NK-92 treated with Interleukin-12 subunit alpha and Interleukin-12 subunit beta, amount 100 ng/mL, for 24 hours (cell line): ENCODE measurements at places on chromosomes 5 and 9.

GRCh38 chr9:91085517-91086291 is 276.0 kb downstream of the AUH start:
- no peak for DNase-seq

- DNase-seq: no peak
Measured at GRCh38 chr9:2634153-2634552, 12.6 kb downstream of the VLDLR start.

DNA sequence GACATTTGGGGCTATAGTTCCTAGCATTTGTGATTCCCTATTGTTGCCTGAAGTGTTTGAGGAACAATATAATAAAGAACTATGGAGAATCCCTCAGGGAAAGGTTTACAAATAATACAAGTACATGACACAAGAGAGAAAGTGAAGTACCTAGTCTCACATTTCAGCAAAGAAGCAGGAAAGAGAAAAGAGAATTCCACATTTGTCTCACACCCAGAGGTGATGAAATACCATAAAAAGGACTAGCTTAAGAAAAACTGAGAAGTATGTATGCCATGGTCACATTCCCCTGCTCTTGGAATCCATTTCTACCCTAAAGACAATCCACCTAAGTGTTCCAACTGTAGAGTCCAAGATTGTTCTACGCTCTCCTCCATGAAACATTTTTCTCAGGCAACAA is 79.0 kb upstream of the TARS1 start:
- no peak for DNase-seq

- no peak for DNase-seq
Measured at GRCh38 chr5:79961716-79962574, 29.1 kb downstream of the MTX3 start.

DNA sequence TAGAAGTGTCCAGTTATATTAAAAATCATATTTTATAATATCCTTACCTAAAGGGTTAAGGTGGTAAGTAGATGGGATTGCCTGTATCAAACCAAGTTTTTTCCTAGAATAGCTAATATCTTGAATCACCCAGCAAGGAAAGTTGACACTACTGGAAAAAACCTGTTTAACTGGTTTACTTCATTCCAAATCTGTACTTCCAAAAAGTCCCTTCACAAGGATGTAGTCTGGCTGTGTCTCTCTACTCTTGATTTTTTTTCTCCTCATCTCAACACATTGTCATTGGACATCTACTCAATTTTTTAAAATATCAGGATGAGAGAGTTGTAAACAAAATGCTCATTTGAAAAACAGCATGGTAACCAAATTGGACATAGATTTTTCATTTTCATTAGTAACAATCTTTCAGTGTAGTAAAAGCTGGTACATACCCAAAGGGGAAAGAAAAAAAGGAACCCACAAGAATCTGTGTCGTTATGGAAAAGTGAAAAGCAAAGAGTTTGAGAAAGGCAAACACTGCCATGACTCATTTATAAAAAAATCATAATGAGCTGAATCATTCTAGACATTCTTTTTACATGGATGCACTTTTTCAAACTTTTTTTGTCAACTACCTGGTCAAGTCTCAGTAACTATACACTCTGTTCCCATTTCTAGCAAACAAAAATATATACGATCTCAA is 173.5 kb downstream of the GLIS3 start:
- no peak for DNase-seq

DNA sequence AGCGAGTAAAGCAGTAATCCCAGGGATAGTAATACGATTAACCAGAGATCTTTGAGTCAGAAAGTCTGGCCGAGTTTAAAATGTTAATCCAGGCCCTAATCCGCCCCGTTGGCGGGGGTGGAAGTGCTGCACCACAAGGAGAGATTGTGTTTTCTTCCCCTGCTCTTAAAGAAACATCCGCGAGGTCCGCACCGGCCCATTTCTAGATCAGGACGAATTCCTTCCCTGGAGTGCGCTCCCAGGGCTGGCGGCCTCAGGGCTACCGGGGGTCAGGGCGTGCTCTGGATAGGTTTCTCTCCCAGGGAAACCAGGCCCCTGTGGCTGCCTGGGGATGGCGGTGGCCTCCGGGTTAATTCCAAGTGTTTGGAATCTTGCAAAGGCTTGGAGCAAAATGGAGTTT is 9.3 kb upstream of the NEUROG1 start:
- no peak for DNase-seq

DNA sequence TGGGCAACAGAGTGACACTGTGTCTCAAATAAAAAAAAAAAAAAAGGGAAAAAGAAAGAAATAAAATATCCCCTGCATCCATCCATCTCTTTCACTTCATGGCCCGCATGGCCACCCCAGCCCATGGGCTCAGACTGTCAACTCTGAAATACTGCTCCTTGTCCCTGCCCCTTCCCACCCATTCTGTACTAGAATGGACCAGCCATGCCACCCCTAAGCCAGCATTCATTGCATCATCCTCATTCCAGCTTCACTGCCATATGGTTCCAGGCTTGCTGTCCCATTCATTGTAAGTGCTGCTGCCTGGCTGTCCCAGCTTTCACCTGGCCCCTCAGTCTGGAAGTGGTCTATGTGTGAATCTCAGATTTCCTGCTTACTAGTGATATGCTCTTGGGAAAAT is 46.2 kb downstream of the SPRY4 start:
- no peak for DNase-seq

DNA sequence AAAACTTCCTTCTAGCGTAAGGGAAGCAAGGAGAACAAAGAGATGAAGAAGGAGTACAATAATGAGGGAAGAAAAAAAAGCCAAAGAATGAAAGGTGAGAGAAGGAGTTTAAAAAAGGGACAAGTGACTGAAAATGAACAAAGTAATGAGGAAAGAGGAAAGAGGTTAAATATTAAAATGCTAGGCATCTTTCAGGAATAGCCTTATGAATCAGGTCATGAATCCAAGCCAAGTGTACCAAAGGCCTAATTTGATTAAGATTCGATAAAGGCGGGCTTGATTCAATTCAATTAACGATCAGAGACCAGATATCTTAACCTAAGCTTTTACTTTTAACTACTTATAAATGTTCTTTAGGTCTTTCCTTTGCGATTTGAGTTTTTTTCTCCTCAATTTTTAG is 141.8 kb upstream of the GNA14 start:
- DNase-seq: no peak

DNA sequence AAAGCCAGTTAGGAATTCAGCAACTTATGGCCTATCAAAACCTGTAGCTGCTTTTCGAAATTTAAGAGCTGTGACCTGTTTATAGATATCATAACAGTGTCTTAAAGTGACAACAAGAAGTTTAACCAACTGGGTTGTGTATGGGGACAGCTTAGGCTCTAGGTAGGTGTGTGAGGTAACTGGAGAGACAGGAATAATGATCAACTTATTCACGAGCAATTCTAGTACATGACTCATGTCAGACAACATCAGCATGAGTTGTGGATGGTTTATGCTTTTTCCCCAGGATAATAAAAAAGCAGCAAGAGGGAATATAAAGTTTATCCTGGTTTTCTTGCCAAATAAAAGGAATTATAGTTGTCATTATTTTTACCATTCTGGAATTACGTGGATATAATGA is 88.6 kb downstream of the GDNF start:
- DNase-seq: no peak

GRCh38 chr5:180810959-180811622 is 8.5 kb upstream of the MGAT1 start:
- no peak for DNase-seq

DNA sequence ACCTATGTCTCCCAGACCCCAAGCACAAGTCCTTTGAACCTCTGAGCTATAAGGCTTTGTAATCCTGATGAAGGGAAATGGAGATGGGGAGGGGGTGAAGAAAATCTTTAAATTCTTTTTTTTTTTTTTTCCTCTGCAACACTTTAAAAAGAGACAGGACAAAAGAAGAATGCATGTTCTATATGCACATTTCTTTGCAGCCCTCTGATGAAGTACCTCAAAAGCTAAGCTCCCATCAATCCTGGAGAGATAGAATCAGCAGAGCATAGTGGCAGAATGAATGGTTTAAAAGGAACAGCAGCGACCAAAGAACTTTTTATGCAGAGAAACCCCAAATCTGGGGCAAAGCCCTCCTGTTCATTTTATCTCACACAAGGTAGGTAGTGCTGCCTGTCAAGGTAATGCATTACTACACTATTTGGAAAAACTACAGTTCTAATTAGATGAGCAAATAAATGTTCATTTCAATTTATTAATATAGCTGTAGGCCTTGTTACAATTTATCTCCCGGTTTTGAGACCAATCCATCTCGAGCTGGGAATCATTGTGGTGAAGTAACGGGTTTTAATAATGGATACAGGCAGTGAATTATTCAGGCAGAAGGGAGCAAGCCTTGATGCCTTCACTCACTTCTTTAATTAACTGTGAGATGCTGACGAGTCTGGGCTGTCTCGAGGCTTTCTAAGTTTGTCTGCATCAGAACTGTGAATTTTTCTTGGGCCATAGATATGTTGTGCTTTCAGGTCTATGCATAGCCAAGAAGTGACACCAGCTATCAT is 173.5 kb upstream of the ZNF608 start:
- no peak for DNase-seq

DNA sequence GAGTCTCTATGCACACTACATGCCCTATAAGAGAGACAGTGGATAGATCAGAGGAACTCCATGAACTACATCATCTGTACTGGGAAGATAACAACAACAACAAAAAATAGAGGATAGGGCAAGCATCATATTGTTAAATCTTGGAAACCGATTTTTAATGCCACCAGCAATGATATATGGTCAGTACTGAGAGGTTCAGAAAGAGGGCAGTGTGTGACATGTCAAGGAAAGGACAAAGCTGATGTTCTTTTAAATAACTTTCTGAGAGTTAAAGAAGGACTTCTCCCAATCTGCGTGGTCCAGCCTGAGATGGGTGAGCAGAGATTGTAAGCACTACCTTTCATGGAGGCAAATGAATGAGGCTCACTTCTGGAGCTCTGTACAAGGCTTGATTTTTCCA is 62.0 kb upstream of the PHF24 start:
- DNase-seq: no peak

DNA sequence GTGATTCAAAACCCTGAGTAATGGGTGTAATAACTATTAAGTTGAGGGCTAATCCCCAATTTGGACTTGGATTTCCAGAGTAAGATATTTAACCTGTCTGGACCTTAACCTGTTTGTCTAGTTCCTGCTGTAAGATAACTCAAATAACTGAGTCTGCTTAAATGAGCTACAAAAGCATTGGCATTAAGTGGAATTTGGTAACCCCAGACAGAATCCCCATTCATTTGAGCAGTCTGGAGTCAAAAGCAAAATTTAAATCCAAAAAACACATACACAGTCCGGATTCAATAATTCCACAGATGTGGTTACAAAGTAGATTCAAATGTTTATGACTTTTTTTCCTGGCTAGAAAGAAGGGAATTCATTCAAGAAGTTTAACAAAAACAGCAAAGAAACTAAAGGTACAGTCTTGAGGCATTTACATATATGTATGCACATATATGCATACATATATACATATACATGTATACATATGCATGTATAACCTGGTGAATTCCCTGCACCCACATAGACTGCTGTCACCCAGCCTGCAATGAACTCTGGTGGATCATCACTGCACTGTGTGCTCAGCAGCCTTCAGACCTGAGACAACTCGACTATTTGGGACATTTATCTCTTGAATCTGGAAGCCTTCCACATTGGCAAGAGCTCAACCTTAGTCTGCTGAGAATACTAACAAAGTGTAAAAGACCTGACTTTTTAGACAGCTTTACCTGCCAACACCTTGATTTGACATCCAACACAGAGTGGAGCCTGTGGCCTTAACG is 205.4 kb downstream of the LURAP1L start:
- DNase-seq: no peak

- DNase-seq: no peak
Measured at GRCh38 chr5:43141211-43141610, 20.5 kb downstream of the ZNF131 start.

DNA sequence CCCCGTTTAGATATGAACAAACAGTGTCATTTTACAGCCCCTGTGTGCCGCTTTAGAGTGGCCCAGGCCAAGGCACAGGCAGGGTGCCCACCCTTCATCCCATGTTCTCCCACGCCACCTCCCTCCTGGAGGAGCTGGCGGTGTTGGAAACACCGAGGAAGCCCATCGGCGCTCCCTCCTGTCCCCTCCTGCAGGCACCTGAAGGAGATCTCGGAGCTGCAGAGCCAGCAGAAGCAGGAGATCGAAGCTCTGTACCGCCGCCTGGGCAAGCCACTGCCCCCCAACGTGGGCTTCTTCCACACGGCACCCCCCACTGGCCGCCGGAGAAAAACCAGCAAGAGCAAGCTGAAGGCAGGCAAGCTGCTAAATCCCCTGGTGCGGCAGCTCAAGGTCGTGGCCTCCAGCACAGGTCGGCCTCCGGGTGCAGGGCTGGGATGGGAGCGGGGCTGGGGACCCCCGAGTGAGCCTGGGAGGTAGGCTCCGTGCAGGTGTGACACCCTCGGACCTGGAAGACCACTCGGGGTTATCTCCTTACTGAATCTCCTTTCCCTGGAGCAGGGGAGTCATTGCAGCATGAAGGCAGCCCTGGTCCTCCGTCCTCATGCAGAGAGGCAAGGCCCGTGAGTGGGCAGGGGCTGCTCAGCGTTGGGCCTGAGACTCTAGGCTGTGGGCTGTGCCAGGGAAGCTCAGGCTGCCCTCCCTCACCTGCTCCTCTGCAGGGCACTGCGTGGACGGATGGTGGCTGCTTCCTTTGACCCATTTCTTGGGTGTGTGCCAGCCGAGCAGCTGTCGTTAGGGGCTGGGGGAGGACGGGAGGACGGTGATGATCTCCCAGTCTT is 113.9 kb downstream of the WNK2 start:
- DNase-seq: no peak

- no peak for DNase-seq
Measured at GRCh38 chr9:122217640-122218039, 11.1 kb downstream of the LHX6 start.

DNA sequence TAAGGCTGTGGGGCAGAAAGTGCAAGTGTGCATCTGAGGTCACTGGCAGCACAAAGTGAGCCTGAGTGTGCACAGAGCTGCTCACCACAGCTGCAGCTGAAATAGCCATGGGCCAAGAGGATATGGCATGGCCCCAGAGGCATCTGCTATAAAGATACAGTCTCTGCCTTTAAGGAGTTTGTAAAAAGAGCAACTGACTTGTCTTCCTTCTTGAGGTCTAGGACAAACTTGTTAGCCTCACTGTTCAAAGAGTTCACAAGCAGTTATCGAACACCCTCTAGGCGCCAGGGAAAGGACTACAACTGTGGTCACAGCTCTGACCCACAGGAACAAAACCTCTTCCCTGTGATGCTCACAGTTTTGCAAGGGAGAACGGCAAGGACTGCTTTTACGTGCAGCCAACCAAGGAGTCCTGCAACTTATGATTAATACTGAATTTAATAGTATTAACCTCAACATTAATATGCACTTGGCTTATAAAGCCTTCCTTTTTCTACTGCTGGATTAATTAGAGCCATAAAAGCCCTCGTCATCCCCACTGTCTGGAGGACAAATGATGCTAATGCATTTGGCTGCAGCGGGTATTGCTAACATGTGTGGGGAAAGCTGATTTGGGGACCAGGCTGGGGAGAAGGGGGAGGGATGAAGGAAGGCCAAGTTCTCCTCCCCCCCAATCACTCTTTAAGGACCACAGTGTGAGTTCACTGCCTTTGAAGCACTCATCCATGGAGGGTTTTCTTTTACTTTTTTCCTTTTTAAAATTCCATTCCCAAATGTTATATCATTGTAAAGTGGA is 189.8 kb upstream of the TRIM32 start:
- no peak for DNase-seq
